ENCODE measurements at places on chromosomes 16 and 17. TPM values are rescaled to one million over a fixed set of nuclear protein-coding genes. Genes with fewer than 3 reads are reported as not detected.

Gene KRTAP2-3
- total RNA-seq, result 0.69 TPM

Gene PRSS8
- 2.9 TPM for total RNA-seq

GRCh38 chr16:89159850-89160354 lies 11.6 kb upstream of the CDH15 start:
- no peak for DNase-seq

DNA sequence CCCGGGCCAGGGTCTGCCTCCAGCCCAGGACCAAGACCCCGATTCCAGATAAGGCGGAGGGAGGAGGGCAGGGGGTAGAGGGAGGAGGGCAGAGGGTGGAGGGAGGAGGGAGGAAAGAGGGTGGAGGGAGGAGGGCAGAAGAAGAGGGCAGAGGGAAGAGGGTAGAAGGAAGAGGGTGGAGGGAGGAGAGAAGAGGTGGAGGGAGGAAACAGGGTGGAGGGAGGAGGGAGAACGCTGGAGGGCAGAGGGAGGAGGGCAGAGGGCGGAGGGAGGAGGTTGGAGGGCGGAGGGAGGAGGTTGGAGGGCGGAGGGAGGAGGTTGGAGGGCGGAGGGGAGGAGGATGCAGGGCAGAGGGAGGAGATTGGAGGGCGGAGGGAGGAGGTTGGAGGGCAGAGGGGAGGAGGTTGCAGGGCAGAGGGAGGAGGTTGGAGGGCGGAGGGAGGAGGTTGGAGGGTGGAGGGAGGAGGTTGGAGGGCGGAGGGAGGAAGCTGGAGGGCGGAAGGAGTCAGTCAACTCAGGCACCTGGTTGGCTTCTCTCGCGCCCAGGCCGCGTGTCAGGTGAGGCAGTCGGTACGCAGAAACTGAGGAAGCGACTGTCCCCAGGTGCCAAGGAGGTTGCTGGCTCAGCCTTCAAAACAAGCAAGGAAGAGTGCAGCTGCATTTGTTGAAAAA lies 65.2 kb downstream of the KLHDC4 start:
- DNase-seq, result no peak

- peak; percentile 100 for DNase-seq
These were observed 105.8 kb downstream of the NOG start for GRCh38 chr17:56699186-56699894.

GRCh38 chr16:81521141-81521626 lies 76.6 kb downstream of the CMIP start:
- no peak for DNase-seq

GRCh38 chr16:3073448-3073847 lies 8.0 kb downstream of the IL32 start:
- DNase-seq, result no peak

DNA sequence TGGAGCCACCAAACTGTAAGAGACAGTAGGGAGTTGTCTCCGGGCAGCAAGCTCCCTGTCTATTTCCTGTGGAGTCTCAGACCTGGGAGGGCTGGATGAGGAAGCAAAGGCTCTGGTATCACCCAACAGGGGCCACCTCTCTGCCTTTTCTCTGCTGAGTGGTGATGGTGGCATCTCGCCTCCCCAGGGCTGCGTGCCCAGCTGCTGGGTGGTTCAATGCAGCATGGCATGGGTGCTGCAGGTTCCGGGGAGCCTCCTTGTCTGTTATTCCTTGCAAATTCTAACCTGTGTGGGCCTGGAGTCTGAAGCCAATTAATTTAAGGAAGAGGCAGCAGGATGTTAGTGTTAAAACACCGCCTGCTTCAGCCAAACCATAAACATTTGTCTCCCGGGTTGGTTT lies 78.2 kb downstream of the CCDC182 start:
- no peak for DNase-seq
